Spinal cord (tissue), 10 donors: ENCODE measurements at places on chromosomes 11 and 22.

DNA sequence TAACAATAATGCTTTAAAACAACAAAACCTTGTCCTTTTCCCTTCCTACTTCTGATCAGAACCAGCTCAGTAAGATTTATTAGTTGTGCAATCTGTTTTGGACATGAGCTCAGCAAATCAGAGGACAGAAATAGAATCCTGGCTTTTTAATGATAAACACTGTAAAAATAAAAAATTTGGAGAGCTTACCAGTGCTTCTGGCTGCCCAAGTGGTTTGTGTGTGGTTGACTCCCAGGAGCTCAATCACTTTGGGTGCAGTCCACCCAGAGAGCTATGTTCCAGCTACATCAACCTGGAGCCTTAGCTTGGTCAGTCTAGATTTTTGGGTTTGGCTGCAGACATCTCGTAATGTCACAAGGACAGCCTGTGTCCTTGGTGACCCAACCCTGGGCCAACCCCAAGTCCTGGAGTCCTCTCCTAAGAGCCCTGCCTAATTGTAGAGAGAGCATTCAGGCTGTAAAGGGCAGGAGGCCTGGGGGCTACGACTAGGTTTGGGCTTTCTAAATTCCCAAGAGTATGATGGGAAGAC, 28.5 kb downstream of the CD44 start:
- no peak for DNase-seq

DNA sequence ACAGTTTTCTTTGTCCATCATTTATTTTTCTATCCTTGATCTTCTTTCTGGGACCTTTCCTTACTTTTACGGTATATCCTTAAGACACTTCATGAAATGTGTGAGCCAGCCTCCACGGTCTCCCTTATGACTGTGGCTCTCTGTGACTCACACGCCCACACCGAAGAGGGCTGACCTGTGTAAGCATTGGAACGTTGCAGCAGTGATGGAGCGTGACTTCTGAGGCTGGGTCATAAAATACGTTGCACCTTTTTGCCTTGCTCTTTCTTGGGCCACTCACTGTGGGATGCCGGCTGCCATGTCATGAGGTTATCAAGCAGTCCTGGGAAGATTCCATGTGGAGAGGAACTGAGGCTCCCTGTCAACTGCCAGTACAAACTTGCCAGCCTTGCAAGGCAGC, 96.3 kb upstream of the RAB1B start:
- no peak for DNase-seq

GRCh38 chr11:114152785-114153184, 93.3 kb downstream of the ZBTB16 start:
- DNase-seq = no peak

DNA sequence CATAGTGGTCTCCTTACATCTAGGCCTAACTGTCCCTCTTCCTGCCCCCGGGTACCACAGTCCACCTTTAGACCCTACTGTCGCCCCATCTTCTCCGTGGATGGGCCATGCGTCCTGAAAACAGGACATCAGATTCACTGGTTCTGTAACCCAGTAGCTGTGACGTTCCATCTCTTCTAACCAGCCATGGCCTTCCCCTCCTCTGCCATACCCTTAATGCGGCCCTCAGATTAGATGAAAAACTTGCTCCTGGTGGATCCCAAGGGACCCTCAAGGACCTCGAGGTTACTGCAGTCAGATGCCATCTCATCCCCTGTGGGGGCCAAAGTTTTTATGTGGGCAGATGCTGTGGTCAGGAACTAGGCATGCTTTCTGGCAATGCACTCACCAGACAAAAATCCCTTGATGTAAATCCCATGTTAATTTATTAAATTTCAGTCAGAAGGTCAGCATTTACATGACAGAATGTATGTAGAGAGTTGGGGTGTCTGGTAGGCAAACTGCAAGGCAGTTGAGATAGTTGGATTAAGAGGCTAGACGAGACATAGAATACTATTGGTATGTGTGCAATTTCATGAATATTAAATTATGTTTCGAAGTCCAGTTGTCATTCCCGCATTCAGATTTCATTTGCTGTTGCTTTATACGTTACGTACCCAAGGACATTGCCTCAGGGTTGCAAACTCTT, 64.3 kb downstream of the WNT11 start:
- no peak for DNase-seq

GRCh38 chr11:130451231-130452019, 3.0 kb downstream of the ADAMTS15 start:
- DNase-seq = no peak

DNA sequence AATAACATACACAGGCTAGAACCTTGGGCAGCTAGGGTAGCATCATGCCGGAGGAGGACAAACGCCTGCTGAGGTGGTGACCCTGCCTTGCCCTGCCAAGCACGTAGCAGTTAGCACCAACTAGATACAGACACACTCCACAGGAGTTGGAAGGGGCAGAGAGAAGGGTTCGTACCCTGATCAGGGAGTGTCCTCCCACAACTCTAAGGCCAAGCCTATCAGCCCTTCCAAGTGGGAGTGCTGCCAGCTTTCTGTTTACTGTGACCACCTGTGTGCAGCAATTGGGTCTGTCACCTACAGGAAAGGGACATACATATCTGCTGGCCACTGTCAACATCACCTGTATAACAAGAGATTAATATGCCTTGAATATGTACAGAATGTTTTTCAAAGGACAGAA, 1.9 kb upstream of the THAP7 start:
- no peak for DNase-seq

DNA sequence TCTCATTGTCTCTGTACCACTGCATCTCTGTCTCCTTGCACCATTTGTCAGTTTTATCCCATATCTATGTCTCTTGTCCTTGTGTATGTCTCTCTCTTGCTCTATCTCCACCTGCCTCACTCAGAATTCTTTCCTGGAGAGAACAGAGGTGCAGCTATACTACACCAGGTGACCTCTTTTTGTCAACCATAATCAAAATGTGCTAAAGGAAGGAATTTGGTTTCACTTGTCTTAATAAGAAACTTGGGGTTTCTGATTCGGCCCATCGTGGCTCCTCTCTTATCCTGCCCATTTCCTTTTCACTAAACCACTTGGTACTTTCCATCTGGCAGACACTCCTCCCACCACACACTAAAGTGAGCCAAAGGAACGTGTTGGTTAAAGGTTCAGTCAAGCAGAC, 2.0 kb upstream of the C11orf42 start:
- no peak for DNase-seq

DNA sequence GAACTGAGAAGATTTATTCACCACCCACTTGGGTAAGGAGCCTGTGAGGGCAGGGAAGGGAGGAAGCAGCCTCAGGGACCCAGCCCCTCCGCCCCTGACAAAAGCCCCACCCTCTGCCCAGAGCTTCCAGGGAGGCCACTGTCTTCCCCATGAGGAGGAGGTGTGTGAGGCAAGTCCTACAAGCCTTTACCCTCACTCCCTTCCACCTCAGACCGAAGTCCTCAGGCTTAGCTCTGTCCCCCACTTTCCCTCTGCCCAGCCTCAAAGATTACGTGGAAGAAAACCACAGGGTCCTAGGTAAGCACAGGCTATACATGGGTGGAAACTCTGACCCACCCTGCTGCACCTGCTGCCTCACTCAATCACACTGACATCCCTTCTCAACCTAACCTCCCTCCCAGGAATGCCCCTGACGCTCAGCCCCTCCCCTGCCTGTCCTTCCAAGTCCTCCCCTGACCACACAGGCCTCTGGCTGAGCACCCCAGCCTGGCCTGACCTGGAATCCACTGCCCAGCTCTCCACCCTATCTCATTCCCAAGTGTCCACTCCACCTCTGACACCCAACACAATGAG, 3.6 kb upstream of the ARAP1 start:
- DNase-seq = no peak

DNA sequence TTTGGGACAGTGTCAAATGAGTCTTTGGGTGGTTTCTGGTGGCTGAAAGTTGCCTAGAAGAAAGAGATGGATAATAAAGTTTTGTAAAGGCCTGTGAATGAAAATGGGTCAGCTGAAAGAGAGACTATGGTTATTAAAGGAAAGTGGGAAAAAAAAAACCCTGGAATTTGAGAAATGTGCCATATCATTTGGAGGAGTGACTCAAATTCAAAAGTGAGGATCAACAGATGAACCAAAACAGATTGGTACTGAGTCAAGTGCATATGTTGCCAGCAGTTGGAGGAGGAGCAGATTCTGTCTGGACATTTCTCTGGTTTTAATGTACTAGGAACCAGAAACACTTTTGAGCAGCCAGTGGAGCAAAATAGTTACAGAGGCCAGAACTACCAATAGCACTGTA, 339.8 kb downstream of the KCNA4 start:
- DNase-seq = no peak

GRCh38 chr11:118263695-118264568, at the start of gene MPZL2:
TSS of gene MPZL2 (minus strand) at chr11:118264297. CDS start at chr11:118264153, 144 bp downstream.
- DNase-seq = no peak

DNA sequence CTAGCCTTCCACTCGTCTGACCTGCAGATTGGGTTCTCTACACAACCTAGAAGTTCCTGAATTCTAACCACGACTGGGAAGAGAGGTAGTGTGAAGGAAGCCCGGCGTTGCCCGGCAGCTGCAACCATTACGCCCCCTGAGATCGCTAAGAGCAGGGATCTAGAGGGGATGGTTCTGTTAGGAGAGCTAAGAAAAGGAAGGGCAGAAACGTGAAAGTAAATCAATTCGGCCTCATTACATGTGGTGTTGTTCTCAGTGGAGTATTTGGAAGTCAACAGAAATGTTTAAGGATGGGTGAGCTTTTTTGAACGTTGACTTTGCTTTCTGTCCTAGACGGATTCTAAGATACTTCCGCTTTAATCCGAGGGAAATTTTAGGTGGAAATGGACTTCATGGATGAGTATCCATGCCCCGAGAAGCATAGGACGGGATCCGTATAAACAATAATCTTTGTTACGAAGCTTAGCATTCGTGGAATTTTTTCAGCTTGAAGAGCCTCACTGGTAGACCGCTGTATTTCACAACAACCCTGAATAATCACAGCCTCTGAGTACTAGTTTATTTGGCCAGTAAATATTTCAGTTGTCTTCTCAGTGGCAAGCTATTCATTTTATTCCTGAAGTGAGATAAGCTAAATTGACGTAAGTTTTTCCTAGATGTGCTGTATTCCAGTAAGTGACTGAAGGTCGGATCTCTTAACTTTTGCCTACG, 629 bp downstream of the ATP5MG start:
- DNase-seq = no peak

DNA sequence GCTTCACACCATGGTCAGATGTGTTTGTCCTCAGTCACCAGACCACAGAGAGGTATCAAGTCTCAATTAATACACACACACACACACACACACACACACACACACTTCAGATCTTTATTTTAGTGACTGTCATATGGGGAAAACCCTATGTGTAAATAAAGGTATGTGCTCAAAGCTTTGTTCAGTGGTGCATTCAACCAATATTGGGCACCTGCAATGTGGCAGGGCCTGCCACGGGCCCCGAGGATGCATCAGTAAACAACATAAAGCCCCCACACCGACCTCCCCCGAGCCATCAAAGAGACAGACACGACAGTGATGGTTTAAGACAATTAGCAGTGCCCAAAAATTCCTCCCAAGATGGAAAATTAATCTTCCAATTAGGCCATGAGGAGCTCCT, 51.6 kb downstream of the SHANK2 start:
- DNase-seq = no peak

- DNase-seq = no peak
Measured at GRCh38 chr22:25078591-25078990, 121.1 kb upstream of the CRYBB3 start.

- peak; percentile 55 for DNase-seq
Measured at GRCh38 chr11:121930004-121930965, 185.7 kb downstream of the BLID start.
